ENCODE measurements at places on chromosomes 3 and 15. TPM values are rescaled to one million over a fixed set of nuclear protein-coding genes. Genes with fewer than 3 reads are reported as not detected.

Gene ALDH1L1
- total RNA-seq, result 1.7 TPM

Gene HHATL
- total RNA-seq, result not detected

Gene SLC9A9
- 2.0 TPM for total RNA-seq

Gene RPP25
- 2.9 TPM for total RNA-seq

Gene SAMMSON
- total RNA-seq, result not detected

Gene ITIH4
- total RNA-seq, result 0.95 TPM

Gene GP9
- total RNA-seq, result not detected

GRCh38 chr3:10434144-10434937, 71.0 kb downstream of the ATP2B2 start:
- no peak for DNase-seq

- no peak for DNase-seq
Observed at GRCh38 chr3:31499281-31499680, 33.4 kb upstream of the STT3B start.

GRCh38 chr3:45034612-45035252, 8.6 kb downstream of the CLEC3B start:
- DNase-seq, result no peak

GRCh38 chr15:70337277-70338186, 239.8 kb upstream of the TLE3 start:
- DNase-seq, result no peak

- no peak for DNase-seq
Observed at GRCh38 chr15:64344651-64345294, 11.2 kb downstream of the CSNK1G1 start.

GRCh38 chr3:108909799-108910198, 43.9 kb downstream of the GUCA1C start:
- DNase-seq, result no peak

DNA sequence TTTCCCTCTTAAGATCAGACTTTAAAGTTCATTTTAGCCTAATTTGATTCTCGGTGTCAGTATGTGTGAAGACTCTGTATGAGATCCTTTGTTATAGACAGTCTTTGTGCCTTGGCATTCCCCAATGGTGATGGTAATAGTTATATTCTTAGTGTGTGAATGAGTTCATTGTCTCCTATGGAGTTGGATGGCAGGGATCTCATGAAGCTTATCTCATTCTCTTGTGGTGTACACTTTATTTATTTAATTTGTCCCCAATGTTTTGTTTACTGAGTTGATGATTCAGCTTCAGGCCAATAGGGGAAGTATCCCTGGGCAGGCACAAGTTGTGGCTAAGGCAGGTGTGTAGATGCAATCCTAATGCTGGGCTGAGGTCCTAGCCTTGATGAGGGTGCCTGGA, 222.0 kb upstream of the DPPA4 start:
- no peak for DNase-seq

DNA sequence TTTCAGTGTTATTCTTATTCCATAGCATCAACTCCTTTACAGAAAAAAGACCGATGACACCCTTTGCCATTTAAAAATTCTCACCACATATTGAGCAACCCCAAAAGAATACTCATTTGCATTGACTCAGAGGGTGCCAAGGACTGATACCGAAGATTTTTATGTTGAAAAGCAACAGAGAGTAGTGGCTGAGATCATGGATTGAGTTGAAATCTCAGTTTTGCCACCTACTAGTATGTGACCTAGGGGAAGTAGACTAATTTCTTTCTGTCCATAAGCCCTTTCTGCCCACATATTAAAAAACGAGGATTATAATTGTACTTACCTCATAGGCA, 313.9 kb upstream of the SATB1 start:
- DNase-seq, result no peak

- no peak for DNase-seq
Observed at GRCh38 chr3:169342652-169343505, 320.6 kb downstream of the MECOM start.

Data from foreskin keratinocyte (primary cell).